ENCODE measurements at places on chromosomes 6 and 20.
A peak's percentile ranks its signal among the peaks of the same experiment; 100 is the strongest.

DNA sequence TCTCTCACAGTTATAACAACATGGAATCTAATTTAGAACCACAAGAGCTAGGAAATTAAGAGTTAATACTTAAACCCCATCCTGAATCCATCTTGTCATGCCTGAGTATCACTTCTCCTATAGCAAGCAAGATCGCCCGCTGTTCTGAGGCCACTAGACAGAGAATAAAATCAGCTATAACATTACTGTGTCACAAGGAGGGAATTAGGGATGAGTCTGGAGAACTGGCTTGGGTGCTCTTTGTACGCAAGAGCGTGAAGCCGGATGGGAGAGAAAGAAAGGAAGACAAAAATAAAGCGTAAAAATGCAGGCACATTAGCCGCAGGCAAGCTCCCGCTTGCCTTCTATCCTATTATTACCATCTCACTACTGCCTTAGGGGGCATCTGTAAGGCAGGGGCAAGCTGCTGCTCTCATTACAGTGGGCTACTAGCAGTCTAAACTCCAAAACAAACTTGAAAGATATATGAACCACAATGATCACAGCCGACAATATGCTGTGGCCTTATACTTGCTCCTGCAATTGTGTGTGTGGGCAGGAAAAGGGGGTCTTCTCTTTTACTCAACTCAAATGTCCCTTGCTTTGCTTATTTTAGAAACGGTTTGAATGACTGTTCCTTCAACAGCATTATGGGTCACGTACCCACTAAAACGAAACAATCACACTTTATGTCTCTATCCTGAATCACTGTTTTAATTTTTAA, 81.9 kb downstream of the GJA10 start:
- no peak for DNase-seq

- no peak for DNase-seq
Measured at GRCh38 chr6:25794784-25795183, 37.1 kb downstream of the SLC17A1 start.

DNA sequence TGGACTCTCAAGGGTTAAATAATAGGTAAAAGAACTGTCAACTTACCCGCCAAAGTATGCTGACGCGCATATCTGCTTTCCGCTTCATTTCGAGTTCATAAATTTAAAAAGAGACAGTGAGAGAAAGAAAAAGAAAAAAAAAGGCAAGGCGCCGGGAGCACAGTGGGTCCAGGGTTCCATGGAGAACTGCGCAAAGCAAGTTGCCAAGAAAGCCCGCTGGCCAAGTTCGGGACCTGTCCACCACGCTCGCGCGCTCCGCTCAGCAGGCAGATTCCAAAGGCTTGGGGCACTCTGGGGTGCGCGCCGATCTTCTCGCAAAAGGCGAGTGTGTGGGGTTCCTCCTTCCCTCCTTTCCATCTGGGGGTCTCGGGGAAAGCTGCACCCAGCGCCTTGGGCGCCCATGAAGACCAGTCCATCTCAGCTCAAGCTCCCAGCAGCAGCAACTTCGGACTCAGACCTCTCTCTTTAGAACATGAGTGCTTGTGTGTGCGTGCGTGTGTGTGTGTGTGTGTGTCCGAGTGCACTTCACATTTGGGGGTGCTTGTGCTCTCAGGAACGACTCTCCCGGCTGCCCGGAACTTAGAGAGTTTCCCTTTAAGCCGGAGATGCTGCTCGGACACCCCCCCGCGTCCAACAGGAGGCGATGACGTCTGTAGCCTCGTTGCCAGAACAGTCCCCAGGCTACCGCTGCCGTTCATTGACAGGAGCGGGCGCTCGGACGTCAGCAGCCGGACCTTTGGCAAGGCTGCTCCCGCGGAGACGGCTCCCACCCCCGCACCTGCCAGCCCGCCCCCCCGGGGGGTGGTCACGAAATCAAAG, 180.0 kb downstream of the TBXT start:
- DNase-seq: peak; percentile 67

- DNase-seq: peak; percentile 61
Measured at GRCh38 chr6:111113336-111114086, 26.2 kb downstream of the SLC16A10 start.

DNA sequence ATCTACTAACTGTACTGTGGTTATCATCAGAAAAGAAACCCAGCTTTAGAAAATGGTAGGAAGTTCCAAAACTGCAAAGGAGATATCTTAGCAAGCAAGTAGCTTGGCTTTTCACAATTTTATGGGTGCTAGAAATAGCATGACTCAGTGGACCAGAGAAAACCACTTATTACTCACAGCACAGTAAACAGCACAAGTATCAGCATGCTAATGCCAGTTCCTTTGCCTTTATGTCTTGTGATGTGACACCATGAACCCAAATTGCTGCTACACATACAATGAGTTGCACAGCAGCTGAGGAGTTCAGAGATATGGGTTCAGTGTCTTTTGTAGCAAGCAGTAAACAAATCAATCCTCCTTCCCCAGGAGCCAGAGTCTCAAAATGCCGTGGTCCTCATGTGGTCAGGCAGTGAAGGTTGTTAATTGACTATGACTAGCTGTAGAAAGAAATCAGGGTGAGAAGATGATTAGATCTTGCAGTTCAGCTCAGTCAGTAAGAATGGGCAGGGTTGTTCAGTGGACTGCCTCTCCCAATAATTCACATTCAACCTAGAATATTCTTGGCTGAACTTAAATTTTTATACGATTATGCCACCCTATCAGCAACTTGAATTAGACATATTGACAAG, 73.3 kb downstream of the OPRM1 start:
- no peak for DNase-seq

DNA sequence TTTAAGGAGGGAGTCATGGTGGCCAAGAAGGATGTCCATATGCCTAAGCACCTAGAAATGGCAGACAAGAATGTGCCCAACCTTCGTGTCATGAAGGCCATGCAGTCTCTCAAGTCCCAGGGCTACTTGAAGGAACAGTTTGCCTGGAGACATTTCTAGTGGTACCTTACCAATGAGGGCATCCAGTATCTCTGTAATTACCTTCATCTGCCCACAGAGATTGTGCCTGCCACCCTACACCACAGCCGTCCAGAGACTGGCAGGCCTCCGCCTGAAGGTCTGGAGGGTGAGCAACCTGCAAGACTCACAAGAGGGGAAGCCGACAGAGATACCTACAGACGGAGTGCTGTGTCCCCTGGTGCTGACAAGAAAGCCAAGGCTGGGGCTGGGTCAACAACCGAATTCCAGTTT, 115.0 kb downstream of the HFE start:
- no peak for DNase-seq

GRCh38 chr6:128241216-128241615, 279.2 kb downstream of the PTPRK start:
- DNase-seq: no peak

DNA sequence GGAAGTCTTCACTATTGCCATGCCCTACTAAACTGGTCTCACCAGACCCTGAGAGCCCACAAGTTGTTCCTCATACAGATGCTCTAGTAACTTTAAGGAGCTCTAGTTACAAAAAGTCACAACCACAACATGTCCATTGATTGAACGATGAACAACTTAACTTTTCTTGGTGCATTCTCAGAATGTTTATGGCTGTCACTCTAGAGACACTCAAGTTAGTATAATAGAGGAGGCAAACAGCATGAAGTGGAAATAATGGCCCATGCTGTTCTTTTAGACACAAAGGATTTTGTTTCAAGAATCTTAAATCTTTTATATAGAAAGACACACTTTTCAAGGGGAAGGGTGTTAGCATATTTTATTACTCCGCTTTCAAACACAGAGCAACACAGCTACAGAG, 934.4 kb downstream of the HACE1 start:
- DNase-seq: no peak

GRCh38 chr6:25992413-25993340, 30.1 kb downstream of the TRIM38 start:
- DNase-seq: peak; percentile 89

DNA sequence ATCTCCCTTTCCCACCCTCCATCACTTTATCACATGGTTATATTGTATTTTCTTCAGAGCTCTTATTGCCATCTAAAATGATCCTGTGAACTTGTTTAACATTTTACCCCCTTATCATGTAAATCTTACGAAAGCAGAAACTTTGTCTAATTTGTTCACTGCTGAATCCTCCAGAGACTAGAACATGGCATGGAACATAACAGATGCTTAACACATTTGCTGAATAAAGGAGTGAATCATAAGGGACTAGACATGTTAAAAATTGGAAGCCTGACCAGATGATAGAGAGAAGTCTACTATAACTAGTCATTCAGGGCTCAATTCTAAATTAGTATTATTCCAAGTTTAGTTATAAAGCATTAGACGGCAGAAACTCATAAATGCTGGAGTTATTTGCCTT, 73.3 kb downstream of the MAN1A1 start:
- DNase-seq: no peak

GRCh38 chr6:90431576-90431975, 134.9 kb upstream of the BACH2 start:
- no peak for DNase-seq

DNA sequence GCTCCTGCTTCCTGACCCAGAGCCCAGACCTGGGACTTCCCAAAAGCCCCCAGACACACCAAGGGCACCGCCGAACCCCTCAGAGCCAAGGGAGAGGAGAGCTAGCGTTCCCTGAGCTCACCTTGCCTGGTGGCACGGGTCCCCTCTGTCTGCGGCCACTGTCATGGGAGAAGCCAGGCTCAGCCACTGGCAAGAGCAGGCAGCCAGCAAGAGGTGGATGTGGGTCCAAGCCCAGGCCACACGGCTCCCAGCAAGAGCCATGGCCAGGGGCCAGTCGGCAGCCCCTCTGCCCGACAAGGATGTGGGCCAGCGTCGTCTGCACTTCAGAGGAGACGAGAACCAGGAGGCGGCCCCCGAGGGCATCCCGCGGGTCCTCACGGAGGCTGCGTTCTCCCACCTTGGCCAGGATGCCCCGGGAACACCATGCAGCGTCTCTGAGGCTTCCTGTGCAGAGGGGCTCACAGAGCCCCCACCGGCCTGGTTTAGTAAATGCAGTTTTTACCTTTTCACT, 2.2 kb upstream of the PPDPF start:
- DNase-seq: no peak

DNA sequence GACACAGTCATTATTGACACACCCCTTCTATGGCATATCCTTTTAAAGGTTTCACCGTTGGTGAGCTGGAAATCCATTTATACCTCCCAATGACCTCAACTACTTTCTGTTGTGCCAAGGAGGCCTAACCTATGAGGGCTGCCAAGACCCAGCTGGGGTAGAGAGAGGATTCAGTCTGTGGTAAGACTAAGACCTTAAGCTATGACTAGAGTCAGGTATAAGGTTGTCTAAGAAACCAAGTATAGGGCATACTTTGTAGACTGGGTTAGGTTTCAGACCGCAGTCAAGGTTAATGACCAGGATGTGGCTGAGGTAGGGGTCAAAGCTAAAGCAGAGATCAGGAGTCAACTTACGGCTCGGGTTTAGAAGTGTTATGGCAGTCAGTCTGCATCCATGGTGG, 641.2 kb upstream of the CHD6 start:
- no peak for DNase-seq

GRCh38 chr6:21596949-21597682, 3.6 kb downstream of the SOX4 start:
- DNase-seq: peak; percentile 37

DNA sequence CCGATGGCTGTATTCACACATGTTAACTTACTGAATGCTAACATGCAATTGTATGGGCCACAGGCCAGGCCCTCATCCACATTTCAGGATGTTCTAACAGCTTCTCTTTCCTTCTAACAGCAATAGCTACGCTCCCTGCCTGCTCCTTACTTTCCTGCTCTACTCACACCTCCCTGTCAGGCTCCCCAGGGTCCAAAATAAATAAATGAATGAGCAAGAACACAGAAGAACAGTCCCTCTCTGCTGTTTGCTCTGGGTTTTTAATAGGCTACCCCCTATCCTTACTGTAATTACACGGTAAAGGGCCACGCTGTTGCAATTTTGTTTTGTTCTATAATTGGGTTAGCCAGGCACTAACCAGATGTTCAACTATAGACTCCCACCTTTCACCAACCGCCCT, 135.6 kb downstream of the GMDS start:
- no peak for DNase-seq

GRCh38 chr20:14344746-14345145, 7.3 kb upstream of the FLRT3 start:
- no peak for DNase-seq

DNA sequence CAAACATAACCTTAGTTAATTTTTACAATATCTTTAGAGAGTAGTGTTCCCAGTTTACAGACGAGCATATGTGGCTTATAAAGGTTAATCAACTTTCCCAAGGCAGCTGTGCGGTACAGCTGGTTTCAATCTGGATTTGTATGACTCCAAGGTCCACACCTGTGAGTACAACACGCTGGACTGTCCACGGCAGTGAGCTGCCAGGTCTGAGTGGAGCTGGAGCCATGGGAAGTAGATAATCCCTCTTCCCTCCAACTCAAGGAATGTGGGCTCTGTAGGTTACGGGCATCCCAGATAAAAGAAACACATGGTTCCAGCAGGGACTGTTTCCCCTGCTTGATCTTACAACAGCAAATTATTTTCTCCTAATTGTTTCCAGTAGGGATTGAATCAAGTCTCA, 102.2 kb downstream of the SOD2 start:
- no peak for DNase-seq

DNA sequence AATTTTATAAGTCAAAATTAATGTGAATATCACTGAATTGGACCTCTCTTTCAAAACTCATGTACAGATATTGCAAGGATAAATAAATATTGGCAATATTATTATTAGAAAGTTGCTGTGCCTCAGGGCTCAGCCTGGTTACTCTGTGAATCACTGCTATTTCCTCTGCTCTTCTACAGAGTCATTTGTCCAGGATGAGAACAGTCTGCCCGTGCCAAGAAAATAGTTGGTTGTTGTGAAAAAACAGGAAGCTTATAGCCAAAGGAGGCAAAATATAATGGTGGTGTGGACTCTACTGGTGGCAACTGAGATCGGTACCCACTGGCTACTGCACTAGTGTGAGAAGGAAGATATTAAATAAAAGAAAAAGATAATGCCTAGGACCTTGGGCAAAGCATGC, 93.6 kb downstream of the RIMS1 start:
- peak; percentile 18 for DNase-seq

DNA sequence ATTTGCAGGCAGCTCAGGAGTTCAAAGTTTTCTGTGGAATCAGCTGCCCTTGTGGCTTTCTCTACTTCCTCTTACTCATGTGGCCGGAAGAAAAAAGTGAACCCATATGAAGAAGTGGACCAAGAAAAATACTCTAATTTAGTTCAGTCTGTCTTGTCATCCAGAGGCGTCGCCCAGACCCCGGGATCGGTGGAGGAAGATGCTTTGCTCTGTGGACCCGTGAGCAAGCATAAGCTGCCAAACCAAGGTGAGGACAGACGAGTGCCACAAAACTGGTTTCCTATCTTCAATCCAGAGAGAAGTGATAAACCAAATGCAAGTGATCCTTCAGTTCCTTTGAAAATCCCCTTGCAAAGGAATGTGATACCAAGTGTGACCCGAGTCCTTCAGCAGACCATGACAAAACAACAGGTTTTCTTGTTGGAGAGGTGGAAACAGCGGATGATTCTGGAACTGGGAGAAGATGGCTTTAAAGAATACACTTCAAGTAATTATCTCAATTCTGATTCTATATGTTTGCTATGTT, 1.1 kb downstream of the MGME1 start:
- DNase-seq: peak; percentile 48

GRCh38 chr20:50283922-50284810, 93.5 kb downstream of the CEBPB start:
- DNase-seq: no peak
